ENCODE measurements at places on chromosomes 2 and 18. TPM values are rescaled to one million over a fixed set of nuclear protein-coding genes. Genes with fewer than 3 reads are reported as not detected.

DNA sequence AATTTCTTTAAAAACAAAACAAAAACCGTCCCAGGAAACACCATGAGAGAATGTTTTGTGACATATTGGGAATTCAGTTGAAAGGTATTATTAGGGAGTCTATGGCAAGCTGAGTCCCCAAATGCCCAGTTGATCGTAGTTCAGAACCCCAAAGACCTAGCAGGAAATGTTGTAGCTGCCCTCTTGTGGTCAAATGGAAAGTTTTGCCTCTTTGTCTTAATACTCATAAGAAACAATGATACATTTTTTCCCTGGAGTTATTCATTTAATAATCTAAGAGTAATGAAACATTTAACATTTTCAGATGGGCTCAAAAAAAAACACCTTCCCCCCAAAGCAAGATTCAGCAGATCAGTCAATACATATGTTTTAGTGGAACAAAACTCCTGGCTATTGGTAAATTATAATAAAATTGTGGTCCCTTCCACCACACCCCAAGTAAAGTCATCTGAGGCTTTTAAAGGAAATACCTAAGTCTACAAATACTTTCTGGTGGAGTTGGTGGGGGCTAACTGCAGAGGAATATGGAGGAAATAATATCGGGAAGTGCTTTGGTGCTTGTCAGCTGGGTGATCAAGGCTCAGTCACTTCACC lies 37.8 kb upstream of the EFEMP1 start:
- no peak overlapping the region for H3K4me3 ChIP-seq
- H3K4me1 ChIP-seq, result peaks cover 14% of the 10 kb centered on the region
- no peaks in the 10 kb centered on the region for H3K27me3 ChIP-seq
- H3K36me3 ChIP-seq, result no peaks in the 10 kb centered on the region
- DNase-seq, result no peak
- H3K27ac ChIP-seq, result no peak overlapping the region

DNA sequence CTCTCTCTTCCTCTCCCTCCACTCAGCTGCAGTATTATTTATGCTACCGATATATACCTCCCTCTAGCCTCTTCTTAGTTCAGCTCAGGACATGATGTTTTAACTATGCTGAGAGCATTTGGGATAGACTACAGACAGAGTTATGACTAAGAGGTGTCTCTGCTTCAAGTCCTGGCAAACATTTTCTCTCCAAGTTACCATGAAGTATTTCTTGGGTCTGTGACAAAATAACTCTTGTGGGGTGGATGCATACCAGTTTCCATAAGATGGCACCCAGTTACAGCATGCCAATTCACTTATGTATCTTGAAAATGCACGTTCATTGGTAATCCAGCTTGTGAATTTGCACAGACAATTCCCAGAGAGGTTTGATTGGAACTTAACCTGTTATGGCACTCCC lies 737.6 kb downstream of the SLC4A3 start:
- DNase-seq, result no peak
- H3K27me3 ChIP-seq, result no peaks in the 10 kb centered on the region
- H3K36me3 ChIP-seq, result no peaks in the 10 kb centered on the region
- H3K27ac ChIP-seq, result no peak overlapping the region
- no peak overlapping the region for H3K4me3 ChIP-seq
- H3K4me1 ChIP-seq, result no peaks in the 10 kb centered on the region

- H3K4me3 ChIP-seq, result no peak overlapping the region
- no peaks in the 10 kb centered on the region for H3K27me3 ChIP-seq
- no peak for DNase-seq
- H3K36me3 ChIP-seq, result no peaks in the 10 kb centered on the region
- peaks cover 31% of the 10 kb centered on the region for H3K4me1 ChIP-seq
Observed at GRCh38 chr2:127373362-127374083, 14.3 kb downstream of the MAP3K2 start.

- peak overlapping the region; percentile 49 for H3K4me3 ChIP-seq
- DNase-seq, result peak; percentile 91
- H3K4me1 ChIP-seq, result peaks cover 55% of the 10 kb centered on the region
- H3K36me3 ChIP-seq, result no peaks in the 10 kb centered on the region
Observed at GRCh38 chr18:13611601-13612195, 114.7 kb downstream of the FAM210A start.

GRCh38 chr2:29247336-29247914 lies 132.2 kb downstream of the CLIP4 start:
- no peaks in the 10 kb centered on the region for H3K27me3 ChIP-seq
- no peak overlapping the region for H3K27ac ChIP-seq

GRCh38 chr2:131577812-131578211 lies 50.1 kb downstream of the CCDC74A start:
- no peak overlapping the region for H3K4me3 ChIP-seq
- no peaks in the 10 kb centered on the region for H3K27me3 ChIP-seq
- H3K36me3 ChIP-seq, result no peaks in the 10 kb centered on the region
- H3K4me1 ChIP-seq, result no peaks in the 10 kb centered on the region
- no peak overlapping the region for H3K27ac ChIP-seq

DNA sequence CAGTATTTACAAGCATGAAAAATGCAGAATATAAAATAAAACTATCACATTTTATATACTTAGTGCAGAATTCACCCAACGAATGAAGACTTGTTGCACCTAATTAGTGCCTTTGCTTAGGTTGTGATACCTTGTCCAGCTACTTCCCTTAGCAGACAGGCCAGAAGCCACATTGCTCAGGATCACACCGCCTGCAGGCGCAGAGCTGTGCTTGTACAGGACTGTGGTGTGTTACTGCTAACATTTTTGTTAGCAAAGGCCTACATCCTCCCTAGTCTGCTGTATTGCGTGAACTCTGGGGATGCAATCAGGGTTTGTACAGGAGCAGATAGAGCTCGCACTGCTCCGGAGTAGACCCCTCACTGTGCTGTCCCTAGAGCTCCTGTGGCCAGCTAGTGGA lies 336.9 kb downstream of the CBLN2 start:
- no peaks in the 10 kb centered on the region for H3K27me3 ChIP-seq
- no peak for DNase-seq
- no peak overlapping the region for H3K27ac ChIP-seq
- no peaks in the 10 kb centered on the region for H3K36me3 ChIP-seq
- H3K4me3 ChIP-seq, result no peak overlapping the region
- no peaks in the 10 kb centered on the region for H3K4me1 ChIP-seq

DNA sequence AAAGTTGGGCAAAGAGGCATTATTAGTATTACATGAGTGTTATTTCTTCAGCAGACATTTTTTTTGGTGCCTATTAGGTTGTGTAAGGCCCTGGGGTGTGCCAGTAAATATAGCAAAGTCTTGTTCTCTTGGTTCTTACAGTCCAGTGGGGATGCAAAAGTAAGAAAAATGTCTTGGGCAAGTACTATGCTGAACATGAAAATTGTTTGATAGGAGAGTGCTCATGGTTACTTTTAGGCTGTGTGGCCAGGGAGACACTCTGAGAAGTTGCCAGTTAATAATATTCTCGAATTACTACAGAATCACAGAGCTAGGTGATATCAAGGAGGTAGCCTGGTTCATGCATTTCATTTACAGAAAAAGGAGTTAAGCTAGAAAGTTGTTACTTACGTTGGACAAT lies 1.9 kb downstream of the AGFG1 start:
- H3K27me3 ChIP-seq, result no peaks in the 10 kb centered on the region
- H3K36me3 ChIP-seq, result no peaks in the 10 kb centered on the region
- no peak for DNase-seq
- no peak overlapping the region for H3K27ac ChIP-seq

Gene TLX2
- 0.42 TPM for total RNA-seq

Gene SOX11
- total RNA-seq, result 0.50 TPM

Gene HOXD3
- 0.99 TPM for total RNA-seq

Gene LHCGR
- 4.6 TPM for total RNA-seq
